ENCODE measurements at places on chromosomes 11 and 22.
A peak's percentile ranks its signal among the peaks of the same experiment; 100 is the strongest.

GRCh38 chr22:42682113-42682851 lies 33.1 kb upstream of the CYB5R3 start:
- ATAC-seq, result no peak

GRCh38 chr11:46529095-46529905 lies 64.5 kb downstream of the AMBRA1 start:
- ATAC-seq, result peak; percentile 94

DNA sequence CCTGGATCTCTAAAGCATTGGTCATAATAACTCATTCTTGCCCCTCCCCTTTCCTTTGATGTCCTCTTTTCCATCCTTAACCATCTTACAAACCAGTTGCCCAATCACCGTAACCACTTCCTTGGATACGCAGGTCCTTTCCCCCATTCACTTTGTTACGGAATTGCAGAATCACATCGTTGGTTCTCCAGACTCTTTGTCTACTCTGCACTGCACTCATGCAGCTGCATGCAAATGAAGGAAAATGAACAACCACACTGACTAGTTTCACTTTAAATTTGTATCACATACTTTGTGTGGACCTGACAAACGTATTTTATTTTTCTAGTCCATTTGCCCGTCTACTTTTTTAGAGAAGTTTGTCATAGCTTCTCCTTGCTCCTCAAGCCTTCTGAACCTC lies 69.9 kb downstream of the SLC5A12 start:
- ATAC-seq, result no peak

GRCh38 chr11:45832811-45833441 lies 14.3 kb upstream of the CRY2 start:
- ATAC-seq, result no peak

DNA sequence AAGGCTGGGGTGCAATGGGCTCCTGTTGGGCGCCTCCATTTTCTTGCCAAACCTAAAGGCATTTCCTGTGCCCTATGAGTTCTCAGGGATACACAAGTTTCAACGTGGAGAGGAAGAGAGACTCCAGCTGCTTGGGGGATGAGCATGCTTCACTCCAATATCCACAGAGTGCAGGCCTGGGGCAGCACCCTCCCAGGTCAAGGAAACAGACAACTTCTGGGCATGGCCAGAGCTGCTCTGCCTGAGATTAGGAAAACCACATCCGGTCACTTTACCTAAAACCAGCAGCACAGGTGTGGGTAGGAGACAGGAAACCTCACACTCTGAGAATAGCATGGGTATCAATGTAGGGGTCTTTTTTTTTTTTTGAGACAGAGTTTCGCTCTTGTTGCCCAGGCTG lies 28.7 kb downstream of the TMEM184B start:
- no peak for ATAC-seq

DNA sequence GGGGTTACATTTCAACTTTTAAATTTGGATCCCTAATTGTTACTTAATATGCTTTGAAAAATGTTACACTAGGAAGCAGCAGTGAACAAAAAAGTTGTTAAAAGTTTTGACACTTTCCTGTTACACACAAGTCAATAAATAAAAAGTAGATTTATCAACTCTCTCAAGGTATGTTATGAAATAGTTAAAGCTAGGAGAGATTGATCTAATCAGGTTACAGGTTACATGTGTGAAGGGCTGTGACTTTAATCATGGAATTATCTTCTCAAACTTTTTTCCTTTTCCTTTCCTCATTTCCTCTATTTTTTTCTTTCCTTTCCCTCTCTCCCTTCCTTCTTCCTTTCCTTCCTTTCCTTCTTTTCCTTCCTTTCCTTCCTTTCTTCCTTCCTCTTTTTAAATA lies 77.0 kb upstream of the RAB38 start:
- ATAC-seq, result no peak

- ATAC-seq, result peak; percentile 31
These were observed 789.0 kb downstream of the KCNA4 start for GRCh38 chr11:29227811-29228210.

DNA sequence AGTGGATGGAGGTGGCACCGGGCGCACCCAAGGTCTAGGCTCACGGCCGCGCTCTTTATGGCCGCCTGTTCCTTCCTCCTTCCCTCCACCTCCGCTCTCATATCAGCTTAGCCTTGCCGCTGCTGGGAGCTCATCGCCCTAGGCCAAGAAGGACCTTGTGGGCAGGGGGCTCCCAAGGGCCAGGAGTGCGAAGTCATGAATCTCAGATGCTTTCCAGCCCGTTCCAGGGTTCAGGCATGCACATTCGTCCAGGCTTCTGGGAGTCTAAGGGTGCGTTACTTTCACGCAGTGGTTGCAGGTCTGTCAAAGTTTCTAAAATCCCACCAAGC lies 4.1 kb upstream of the GALR3 start:
- no peak for ATAC-seq

GRCh38 chr22:30439226-30439625 lies 13.7 kb downstream of the MTFP1 start:
- no peak for ATAC-seq

GRCh38 chr11:88307749-88308425 lies 29.6 kb downstream of the CTSC start:
- no peak for ATAC-seq

- no peak for ATAC-seq
These were observed 11.9 kb downstream of the TOM1 start for GRCh38 chr22:35311551-35311999.

GRCh38 chr22:48701296-48702030 lies 1126.2 kb downstream of the BRD1 start:
- ATAC-seq, result no peak

GRCh38 chr11:32081129-32081641 lies 9.7 kb upstream of the RCN1 start:
- no peak for ATAC-seq

DNA sequence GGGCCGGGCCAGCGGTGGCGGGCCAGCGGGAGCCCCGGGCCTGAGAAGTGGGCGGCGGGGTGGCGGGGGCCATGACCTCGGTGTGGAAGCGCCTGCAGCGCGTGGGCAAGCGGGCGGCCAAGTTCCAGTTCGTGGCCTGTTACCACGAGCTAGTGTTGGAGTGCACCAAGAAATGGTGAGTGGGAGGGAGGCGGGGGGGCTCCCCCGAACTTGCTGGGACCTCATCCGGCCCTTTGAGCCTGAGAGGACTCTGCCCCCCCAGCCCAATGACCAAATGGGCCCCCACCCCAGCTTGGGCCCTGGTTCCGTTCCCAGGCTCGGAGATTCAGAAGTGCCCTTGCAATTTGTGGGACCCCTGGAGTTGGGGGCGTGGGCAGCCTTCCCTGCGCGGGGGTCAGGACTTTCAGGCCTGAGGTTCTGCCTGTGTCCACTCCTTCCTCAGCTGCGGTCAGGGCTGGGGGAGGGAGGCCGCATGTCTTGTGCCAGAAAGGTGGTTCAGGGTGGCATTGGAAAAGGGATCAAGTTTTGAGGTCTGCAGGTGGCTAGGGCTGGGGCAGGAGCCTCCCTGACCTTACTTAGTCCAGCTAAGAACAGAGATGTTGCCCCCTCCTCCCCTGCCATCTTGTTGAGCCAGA lies 496 bp downstream of the EHBP1L1 start:
- ATAC-seq, result no peak

- ATAC-seq, result no peak
These were observed 20.0 kb upstream of the SLC22A12 start for GRCh38 chr11:64571050-64571409.

DNA sequence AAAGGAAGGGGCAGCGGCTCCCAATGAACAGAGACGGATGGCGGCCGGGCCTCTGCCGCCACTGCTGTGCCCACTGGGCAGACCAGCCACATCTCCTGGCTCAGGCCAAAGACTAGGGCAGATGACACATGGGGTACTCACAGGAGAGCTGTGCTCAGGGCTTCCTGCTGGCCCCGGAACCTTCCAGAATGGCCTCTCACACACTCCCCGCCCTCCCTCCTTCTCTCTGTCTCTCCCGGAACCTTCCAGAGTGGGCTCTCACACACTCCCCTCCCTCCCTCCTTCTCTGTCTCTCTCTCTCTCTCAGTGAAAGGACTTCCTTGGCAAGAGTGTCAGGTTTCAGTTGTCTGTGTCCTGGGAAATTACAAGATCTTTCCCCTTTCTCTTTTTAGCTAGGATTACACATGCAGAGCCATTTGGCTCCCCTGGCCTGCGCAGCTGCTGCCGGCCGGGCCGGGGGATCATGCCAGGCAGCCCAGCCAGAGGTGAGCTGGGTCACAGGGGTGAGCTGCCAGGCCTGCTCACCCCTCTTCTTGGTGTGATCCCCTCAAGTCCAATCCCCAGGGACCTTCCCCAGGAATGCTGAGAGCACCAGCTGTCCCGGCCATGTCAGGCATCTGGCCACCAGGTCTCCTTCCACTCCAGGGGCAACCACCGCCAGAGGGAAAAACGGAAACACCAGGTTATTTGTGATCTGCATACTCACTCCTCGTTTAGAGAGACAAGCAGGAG lies 45.3 kb upstream of the ADA2 start:
- ATAC-seq, result peak; percentile 22

- ATAC-seq, result peak; percentile 4
These were observed 1.4 kb downstream of the TNKS1BP1 start for GRCh38 chr11:57323167-57323854.

- peak; percentile 75 for ATAC-seq
These were observed 47.2 kb upstream of the CEP295 start for GRCh38 chr11:93614173-93614722.

GRCh38 chr22:45863981-45864751 lies 112.8 kb downstream of the WNT7B start:
- peak; percentile 53 for ATAC-seq

DNA sequence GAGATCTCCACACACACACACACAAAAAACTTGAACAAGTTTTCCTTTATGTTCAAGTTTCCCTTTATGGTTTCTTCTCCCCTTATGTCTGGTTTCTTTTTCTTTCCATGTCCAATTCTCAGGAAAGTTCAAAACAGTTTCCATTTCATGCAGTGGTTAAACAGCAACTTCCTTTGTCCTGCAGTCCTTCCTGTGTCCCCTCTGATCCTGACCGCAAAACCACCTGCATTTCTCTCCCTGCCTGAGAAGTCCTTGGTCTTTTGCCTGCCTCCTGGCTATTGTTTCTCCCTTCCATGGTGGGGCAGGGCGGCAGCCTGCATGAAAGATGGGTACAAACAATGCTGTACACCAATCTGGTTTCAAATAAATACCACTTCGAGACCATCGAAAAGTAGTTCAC lies 58.3 kb upstream of the SORL1 start:
- no peak for ATAC-seq

GRCh38 chr11:32259641-32260081 lies 168.8 kb downstream of the RCN1 start:
- no peak for ATAC-seq

DNA sequence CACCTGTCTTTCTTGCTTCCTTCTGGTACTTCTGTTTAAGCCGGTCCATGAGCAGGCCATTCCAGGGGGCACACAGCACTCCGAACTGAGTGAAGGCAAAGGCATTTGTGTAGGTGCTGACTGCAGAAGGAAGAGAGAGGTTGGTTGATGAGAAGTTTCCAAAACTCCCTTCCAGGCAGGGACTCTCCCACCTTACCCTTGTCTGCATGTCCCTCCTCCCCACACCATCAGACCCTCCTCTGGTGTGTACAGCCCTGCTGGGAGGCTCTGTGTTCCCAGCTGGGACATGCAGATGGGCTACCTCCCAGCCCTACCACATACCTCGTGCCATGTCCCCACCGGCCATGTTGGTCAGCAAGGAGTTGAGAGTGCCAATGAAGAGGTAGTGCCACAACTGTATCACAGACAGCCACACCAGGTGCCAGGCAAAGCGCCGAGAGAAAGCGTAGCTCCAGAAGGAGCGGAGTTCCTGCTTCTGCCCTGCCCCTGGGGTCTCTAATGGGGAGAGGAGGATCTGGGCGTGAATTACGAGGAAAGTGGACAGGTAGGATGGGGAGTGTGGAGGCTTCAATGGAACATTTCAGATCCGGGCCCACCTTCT lies 12.2 kb downstream of the SLC43A3 start:
- no peak for ATAC-seq

GRCh38 chr11:134266841-134267251 lies 9.3 kb upstream of the GLB1L3 start:
- peak; percentile 29 for ATAC-seq

GRCh38 chr11:61855939-61856680 lies 28.0 kb downstream of the FADS2 start:
- no peak for ATAC-seq

GRCh38 chr11:128506999-128507611 lies 80.3 kb downstream of the ETS1 start:
- ATAC-seq, result peak; percentile 77

DNA sequence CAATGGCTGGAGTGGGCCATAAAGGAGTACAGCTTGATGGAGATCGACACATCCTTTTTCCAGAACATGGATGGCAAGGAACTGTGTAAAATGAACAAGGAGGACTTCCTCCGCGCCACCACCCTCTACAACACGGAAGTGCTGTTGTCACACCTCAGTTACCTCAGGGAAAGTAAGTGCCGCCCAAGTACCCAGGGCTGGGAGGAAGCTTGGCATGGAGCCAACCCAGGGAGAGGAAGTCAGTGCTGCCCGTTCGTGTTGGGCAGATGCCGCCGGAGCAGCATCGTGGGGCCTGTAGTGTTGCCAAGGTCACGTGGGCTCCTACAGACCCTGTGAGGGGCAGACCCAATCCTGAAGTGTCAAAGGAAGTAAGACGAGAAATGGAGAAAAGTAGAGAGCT lies 78.9 kb downstream of the FLI1 start:
- ATAC-seq, result no peak

- no peak for ATAC-seq
These were observed 269.8 kb upstream of the PDGFD start for GRCh38 chr11:104433751-104434150.

- ATAC-seq, result no peak
These were observed 49.4 kb downstream of the RRAS2 start for GRCh38 chr11:14309425-14310192.

- ATAC-seq, result no peak
These were observed 120.3 kb downstream of the ETS1 start for GRCh38 chr11:128467041-128467440.

DNA sequence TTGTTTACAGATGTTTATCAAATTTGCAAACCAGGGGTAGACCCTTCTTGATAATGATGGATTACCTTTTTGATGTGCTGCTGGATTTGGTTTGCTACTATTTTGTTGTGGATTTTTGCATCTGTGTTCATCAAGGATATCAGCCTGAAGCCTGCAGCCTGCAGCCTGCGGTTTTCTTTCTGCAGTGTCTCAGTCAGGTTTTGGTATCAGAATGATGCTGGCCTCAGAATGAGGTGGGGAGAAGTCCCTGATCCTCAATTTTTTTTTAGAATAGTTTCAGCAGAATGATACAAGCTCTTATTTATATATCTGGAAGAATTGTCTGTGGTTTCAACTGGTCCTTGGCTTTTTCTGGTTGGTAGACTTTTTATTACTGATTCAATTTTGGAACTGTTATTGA lies 19.7 kb upstream of the RAB38 start:
- ATAC-seq, result no peak

- no peak for ATAC-seq
These were observed 4.0 kb downstream of the USP28 start for GRCh38 chr11:113871336-113871735.

DNA sequence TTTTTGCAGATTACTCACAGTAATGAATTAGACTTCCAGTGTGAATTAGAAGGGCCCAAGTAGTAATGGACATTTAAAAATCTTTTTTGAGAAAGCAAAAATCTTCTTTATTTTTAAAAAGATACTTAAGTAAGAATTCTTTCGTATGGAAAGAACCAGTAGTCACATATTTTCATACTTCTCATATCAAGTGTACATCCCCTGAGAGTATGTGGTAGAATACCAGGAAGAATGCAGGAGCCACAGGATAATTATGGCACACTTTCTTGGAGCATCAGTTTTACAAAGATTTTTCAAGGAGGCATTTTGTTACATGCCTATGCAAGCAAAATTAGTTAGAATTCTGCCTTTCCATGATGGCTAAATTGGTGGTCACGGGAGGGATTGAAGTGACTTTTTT lies 28.1 kb downstream of the POLD3 start:
- no peak for ATAC-seq

- ATAC-seq, result peak; percentile 71
These were observed 1.0 kb upstream of the ROBO4 start for GRCh38 chr11:124898711-124899110.
